ENCODE measurements at places on chromosomes 12 and 14.

GRCh38 chr14:60622210-60622916 lies 26.9 kb downstream of the SIX1 start:
- DNase-seq, result no peak

GRCh38 chr12:72448805-72449204 lies 176.6 kb downstream of the TRHDE start:
- no peak for DNase-seq

- DNase-seq, result no peak
These were observed 140.5 kb upstream of the LHX5 start for GRCh38 chr12:113612076-113612728.

- DNase-seq, result no peak
These were observed 27.1 kb downstream of the ACTN1 start for GRCh38 chr14:68951800-68952530.

DNA sequence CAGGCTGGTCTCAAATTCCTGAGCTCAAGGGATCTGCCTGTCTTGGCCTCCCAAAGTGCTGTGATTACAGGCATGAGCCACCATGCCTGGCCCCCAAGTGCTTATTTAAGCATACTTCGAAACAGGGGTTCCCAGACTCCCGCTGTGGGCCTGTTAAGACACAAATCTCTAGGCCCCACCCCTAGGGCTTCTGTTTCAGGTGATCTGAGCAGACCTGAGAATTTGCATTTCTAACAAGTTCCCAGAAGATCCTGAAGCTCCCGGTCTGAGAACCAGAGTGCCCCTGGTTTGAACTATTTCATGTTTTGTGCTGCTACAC lies 25.0 kb downstream of the GCH1 start:
- DNase-seq, result no peak

DNA sequence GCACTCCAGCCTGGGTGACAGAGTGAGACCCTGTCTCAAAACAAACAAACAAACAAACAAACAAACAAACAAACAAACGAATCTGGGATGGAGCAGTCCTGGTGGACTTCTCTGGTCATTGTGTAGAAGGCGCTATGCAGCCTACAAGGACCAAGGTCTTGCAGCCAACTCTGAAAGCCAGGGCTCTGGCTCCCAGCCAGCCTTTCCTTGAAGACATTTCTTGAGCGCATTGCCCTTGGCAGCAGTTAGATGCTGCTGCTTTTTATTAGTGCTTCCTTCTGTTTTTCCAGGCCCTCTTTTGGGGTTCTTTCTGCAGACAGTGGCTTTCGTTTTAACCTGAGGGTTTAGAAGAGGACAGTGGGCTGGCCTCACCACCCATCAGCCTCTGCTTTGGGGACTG lies 20.2 kb downstream of the CCDC177 start:
- DNase-seq, result no peak

- DNase-seq, result no peak
These were observed 103.2 kb downstream of the CMKLR1 start for GRCh38 chr12:108235985-108236263.

- DNase-seq, result no peak
These were observed 3.9 kb upstream of the NUDT14 start for GRCh38 chr14:105185001-105185400.

GRCh38 chr12:8455727-8456360 lies at the start of gene CLEC6A:
TSS of gene CLEC6A (plus strand) at chr12:8455962. CDS start at chr12:8456112, 150 bp downstream.
- DNase-seq, result no peak

- DNase-seq, result peak; percentile 42
These were observed at the start of gene MTA1 for GRCh38 chr14:105419195-105420091. TSS of gene MTA1 (plus strand) at chr14:105419827. CDS start at chr14:105420036, 209 bp downstream.

- no peak for DNase-seq
These were observed 30.1 kb downstream of the NPC2 start for GRCh38 chr14:74462993-74463392.

- DNase-seq, result peak; percentile 66
These were observed 75.0 kb downstream of the TGFB3 start for GRCh38 chr14:75906680-75907280.

DNA sequence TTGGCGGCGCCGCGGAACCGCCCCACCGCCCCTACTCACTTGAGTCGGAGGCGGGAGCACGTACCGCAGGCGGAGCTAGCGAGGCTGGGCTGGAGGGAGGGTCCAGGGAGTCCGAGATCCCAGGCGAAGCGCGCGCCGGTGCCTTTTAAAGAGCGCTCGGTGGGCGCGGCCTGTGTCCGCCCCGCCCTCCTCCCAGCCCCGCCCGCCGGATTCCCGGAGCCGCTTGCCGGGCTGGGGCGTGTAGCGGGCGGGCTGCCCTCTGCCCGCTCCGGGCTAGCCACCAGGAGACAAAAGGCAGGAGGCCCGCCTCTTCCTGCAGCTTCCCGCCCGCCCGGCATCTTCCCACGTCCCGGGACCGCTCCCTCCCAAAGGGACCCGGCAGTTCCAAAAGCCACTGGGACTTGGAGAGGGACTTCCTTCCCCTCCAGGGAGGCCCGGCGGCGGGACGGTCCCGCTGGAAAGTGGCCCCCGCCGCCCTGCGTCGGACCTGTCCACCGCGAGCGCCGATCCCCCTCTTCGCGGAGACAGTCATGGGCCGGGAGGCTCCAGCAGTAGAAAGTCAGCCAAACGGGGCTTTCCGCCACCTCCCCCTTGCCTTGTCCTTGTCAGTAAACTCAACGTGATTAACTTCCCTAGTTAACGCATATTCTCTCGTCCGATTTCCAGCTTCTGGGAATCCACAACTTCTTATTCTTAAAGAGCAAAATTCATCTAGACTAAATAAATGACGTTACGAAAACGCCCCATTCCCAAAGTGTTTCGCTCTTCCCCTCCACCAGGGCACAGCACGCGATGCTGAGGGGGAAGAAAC lies at the start of gene CSRP2:
Gene CSRP2 (minus strand): TSS at position 121 of the 811 bp plus-strand sequence. CDS start 12,759 bp downstream, outside the sequence.
- peak; percentile 84 for DNase-seq

- DNase-seq, result no peak
These were observed 14.8 kb upstream of the DNAH10 start for GRCh38 chr12:123747309-123747708.

DNA sequence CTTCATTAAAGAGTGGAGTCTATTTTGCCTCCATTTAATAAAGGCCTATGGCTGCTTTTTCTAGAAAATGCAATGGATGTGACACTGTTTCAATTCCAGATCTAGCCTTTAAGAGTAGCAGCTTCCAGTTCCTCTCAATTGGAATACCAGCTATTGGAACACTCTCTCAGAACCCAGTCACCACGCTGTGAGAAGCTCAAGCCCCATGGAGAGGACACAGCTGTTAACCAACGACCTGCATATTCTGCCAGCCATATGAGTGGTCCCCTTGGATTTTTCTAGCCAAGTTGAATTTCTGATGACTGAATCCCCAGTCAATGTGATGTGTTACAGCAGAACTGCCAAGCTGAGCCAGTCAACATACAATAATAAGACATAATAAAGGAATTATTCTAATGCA lies 131.8 kb downstream of the TMTC3 start:
- DNase-seq, result no peak

DNA sequence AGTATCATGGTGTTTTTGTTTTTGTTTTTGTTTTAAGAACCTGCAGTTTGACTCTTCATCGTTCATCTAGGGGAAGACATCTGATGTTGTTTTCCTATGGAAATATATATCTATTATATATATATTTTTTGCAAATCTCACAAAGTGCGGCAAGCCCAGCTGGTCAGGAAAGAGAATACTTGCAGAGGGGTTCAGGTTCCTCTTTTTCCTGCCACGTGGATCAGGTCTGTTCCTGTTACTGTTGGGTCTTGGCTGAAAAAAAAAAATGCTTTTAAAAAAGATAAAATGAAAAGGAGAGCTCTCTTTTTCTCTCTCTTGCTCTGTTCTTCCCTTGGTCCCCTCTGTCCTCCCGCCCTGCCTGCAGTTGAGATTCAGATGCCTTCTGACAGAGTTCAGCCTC lies 179.4 kb upstream of the BCL2L14 start:
- no peak for DNase-seq

GRCh38 chr12:48183091-48183875 lies at the start of gene CCDC184:
TSS of gene CCDC184 (plus strand) at chr12:48183644. CDS start at chr12:48184123, 479 bp downstream.
- DNase-seq, result peak; percentile 70

- DNase-seq, result no peak
These were observed 38.8 kb upstream of the LRRC10 start for GRCh38 chr12:69649529-69649928.

GRCh38 chr12:123143736-123144461 lies 7.0 kb downstream of the PITPNM2 start:
- DNase-seq, result no peak

- no peak for DNase-seq
These were observed 24.9 kb upstream of the PRKAB1 start for GRCh38 chr12:119642986-119643385.

DNA sequence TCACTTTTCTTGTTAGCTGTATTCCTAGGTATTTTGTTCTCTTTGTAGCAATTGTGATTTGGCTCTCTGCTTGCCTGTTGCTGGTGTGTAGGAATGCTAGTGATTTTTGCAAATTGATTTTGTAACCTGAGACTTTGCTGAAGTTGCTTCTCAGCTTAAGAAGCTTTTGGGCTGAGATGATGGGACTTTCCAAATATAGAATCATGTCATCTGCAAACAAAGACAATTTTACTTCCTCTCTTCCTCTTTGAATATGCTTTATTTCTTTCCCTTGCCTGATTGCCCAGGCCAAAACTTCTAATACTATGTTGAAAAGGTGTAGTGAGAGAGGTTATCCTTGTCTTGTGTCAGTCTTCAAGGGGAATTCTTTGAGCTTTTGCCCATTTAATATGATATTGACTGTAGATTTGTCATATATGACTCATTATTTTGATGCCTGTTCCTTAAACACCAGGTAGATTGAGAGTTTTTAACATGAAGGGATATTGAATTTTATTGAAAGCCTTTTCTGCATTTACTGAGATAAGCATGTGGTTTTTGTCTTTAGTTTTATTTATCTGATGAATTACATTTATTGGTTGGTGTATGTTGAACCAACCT lies 26.7 kb downstream of the CLECL1 start:
- DNase-seq, result no peak

DNA sequence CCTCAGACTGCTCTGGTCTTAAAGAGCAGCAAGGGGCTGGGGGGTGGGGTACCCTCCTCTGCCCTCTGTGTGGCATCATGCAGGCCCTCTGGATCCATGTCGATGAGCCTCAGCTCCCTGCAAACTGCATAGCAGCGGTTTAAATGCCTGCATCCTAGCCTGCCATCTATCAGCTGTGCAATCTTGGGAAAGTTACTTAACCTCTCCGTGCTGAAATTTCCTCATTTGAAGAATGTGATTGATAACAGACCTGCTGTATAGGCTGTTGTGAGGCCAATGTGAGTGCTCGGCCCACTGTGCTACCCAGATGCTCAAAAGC lies 3.8 kb downstream of the FAM181A start:
- DNase-seq, result no peak

- DNase-seq, result no peak
These were observed 224 bp upstream of the DTX1 start for GRCh38 chr12:113056381-113056630.

DNA sequence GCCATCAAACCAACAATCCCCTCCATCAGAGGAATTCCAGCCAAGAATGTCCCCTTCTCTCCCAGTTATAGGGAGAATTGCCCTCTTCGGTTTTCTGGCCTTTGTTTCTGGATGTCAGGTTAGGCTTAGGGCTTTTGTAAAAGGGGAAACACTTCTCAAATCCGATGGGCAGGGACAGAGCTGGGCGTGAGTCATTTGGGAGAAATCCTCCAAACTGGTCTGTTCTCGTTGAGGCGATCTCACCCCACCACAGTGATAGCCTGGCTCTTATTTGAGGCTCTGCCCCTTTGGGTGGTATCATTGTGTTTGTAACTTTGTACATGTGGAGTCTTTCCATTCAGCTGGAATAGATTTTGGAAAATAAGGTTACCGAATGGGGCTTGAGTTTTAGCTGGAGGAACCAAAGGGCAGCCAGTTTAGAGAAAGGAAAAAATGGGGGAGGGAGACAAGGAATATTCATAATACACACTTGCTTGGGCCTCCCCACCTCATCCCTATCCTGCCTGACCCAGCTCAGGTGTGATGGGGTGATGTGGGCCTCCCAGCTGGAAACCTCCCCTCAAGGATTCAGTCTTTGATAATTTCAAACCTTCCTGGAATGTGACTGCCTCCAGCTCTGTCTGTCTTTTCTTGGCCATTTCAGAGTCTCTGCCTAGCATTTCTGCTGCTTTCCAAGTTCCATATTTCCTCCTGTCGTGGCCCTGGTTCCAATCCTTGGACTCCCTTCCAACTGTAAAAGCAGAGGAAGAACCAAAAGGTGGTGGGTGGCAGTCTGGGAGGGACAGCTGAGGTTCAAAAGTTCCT lies 7.5 kb downstream of the HOXC4 start:
- no peak for DNase-seq

- DNase-seq, result no peak
These were observed 81.0 kb upstream of the HOXC13 start for GRCh38 chr12:53857666-53858065.

- DNase-seq, result no peak
These were observed 70.9 kb upstream of the EEA1 start for GRCh38 chr12:93000026-93000425.

GRCh38 chr12:95130096-95130495 lies 56.7 kb upstream of the NR2C1 start:
- no peak for DNase-seq

DNA sequence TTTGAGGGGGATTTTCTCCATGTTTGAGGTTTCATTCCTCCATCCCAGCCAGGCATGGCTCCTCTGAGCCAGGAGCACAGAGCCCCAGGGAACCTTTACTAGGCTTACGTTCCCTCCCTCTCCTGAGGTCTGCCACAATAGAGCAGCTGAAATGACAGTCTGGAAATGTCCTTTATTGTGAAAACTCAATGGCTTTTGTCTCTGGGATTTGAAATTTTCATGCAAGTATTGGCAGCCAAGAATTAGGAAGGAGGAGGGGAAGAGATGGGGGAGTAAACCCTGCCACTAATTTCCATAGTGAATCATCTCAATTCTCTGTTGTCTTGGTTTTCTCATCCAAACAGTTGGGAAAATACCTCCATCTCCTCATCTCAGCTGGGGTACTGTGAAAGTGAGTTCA lies 2.6 kb upstream of the PLEKHG3 start:
- no peak for DNase-seq

DNA sequence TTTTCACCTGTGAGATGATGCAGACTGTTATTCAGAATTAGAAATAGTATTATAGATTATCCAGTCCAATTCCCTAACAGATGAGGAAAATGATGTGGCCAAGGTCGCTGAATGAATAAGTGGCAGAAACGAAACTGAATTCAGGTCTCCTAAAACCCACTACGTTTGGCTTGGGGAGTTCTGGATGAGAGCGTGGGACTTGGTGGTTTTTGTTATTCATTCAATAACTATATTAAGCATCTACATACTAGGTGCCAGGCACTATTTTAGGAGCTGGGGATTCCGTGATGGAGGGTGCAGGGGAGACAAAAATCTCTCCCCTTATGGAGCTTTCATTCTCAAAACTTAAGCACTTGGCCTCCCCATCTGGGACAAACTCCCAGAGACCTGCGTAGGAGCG lies 813 bp upstream of the CCDC184 start:
- DNase-seq, result no peak

DNA sequence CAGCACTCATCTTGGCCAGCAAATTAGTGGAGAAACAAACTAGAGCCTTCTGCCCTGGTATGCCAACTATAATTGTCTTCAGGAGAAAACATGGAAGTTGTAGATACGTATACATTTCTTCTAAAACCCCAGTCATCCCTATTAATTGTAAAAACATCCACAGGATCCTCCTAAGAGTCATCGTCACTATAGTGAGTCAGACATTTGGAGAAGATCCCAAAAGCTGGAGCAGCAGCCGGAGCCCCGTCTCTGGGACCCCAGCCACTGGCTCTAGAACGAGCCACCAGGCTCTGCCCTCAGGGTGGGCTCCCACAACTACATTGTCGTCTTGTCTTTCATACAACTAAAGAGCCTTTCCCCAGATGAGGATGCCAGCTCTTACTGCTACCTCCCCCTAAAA lies 15.5 kb downstream of the PRKAB1 start:
- no peak for DNase-seq

Measured in activated CD4-positive, alpha-beta T cell treated with anti-CD3 and anti-CD28 coated beads, Interleukin-2, amount 50 U/mL, for 48 hours (primary cell).